Fibroblast of skin of left quadriceps (primary cell): ENCODE measurements at places on chromosomes 2 and 18.

DNA sequence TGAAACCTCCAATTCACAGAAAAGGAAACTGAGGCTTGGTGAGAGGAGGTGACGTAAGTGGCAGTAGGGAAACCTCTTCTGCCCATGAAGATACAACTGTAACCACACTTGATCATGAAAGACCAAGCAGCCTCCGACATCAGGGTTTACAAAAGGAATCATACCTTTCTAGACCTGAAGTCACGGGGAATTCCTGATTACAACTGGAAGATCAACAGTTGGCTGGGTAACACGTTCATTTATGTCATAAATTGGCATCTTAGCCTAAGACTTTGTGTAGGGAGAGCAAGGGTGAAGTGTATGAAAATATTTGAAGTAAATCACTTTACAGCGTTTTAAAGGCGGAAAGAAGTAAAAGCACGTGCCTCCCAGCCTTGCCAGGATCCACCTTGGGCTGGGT is 922 bp downstream of the HS1BP3 start:
- no peak for DNase-seq

DNA sequence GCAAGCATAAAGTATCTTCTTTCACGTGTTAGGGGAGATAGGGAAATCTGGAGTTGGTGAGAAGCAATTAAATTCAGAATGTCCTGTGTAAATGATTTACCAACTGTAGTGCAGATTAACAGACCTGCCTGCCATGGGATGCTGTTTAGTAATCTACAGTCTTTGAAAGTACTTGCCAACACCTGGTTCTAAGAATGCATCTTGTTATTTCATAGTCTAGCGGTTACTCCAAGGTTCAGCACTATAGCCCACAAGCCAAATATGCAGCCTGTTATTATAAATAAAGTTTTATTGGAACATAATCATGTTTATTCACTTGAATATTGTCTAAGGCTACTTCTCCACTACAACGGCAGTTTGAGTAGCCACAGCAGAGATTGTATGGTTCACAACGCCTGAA is 100.8 kb downstream of the OSBPL6 start:
- no peak for DNase-seq

GRCh38 chr2:184551626-184552025 is 46.7 kb upstream of the ZNF804A start:
- DNase-seq, result peak; percentile 6

- no peak for DNase-seq
Observed at GRCh38 chr2:78035804-78036203, 513.6 kb upstream of the LRRTM4 start.

GRCh38 chr2:151632993-151633565 is 101.2 kb downstream of the NEB start:
- no peak for DNase-seq
